Foreskin fibroblast (primary cell): ENCODE measurements at places on chromosomes 3 and 15.

DNA sequence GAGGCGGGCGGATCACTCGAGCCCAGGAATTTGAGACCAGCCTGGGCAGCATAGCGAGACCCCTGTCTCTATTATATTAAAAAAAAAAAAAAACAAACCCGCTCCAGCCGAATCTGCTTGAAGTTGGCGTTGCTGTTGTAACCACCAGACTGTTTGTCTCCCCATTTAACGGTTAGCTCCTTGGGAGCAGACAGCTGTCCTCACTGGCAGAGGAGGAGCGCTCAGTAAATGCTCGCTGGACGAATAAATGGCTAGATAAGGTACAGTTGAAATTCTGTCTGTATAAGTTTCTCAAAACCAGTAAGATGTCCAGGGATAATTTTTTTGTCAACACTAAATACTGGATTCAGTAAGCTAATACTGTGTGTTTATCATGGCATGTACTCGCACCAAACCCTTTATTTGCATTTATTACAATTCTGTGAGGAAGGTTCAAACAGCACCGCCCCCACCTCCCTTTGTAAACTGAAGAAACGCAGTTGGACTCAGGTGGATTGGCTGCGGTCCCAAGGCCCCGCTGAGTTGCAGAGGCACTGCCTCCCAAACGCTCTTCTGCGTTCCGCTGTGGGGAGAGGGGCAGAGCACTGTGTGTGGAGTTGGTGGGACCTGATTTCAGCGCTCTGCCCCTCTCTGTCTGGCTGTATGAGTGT lies 1.1 kb downstream of the RCCD1 start:
- DNase-seq, result no peak

DNA sequence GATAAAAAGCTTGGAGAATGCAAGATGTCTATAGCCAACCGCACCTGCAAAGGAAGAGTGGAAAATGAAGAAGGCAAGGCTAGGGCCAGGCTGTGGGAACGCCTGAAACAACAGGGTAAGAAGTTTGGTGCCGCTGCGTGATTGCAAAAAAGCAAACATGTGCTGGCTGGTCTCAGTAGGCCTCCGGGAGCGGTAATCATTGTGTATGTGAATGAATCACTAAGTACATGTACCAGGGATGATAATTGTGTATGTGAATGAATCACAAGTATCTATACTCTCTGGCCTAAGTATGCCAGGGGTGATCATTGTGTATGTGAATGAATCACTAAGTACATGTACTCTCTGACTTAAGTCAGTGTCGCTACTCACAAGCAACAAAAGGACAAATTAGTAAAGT lies 40.3 kb upstream of the PARL start:
- peak; percentile 68 for DNase-seq

- no peak for DNase-seq
Observed at GRCh38 chr3:86814321-86814720, 176.6 kb downstream of the VGLL3 start.

GRCh38 chr3:39327053-39327745 lies 2.3 kb upstream of the CCR8 start:
- DNase-seq, result no peak

- no peak for DNase-seq
Observed at GRCh38 chr3:193039058-193039457, 121.4 kb upstream of the MB21D2 start.

DNA sequence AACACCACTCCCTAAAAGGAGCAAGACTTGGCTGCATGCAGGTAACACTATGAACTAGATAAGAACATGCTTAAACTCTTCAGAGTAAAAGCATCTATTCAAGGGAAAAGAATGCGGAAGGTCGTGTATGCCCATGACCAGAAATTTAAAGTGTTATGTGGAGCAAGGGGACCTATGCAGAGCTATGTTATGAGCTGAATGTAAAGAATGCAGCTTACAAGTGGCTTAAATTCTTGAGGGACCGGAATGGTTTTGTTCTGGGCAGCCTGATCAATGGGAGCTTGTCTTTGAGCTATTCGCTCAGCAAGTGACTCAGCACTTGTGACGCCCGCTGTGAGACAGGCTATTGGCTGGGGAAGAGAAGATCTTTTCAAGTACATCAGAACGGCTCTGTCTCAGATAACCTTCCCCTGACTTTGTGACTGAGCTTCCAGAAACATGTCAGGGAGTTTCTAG lies 367.5 kb upstream of the THBS1 start:
- DNase-seq, result peak; percentile 59

DNA sequence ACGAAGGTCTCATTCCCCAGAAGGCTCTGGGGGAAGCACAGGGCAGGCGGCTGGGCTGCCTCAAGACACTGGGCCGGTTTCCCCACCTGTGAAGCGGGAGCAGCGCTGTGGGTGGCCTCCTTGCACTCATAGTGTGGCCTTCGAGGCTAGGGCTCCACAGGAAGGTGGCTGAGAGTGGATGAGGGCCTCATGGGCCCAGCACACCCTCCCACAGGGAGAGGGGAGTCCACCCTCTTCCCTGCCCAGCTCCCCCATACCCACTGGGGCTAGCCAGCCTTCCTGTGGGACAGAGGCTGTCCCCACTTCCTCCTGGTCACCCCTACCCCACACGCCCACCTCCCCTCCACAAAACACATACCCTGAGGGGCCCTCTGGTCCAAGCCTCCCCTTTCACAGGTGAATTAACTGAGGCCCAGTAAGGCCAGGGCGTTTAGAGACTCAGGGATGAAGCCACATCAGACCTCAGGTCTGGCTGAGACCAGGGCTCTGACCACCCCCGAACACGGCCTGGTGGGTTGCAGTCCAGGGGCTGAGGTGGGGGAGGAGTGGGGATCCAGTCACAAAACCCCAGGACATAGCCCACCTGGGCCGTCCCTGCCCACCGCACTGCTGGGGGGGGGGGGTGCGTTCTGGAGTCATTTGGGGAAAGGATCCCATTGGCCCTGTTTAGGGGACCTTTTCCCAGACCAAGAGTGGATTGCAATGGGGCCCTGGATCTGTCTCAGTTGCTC lies 1.1 kb downstream of the ANPEP start:
- no peak for DNase-seq

DNA sequence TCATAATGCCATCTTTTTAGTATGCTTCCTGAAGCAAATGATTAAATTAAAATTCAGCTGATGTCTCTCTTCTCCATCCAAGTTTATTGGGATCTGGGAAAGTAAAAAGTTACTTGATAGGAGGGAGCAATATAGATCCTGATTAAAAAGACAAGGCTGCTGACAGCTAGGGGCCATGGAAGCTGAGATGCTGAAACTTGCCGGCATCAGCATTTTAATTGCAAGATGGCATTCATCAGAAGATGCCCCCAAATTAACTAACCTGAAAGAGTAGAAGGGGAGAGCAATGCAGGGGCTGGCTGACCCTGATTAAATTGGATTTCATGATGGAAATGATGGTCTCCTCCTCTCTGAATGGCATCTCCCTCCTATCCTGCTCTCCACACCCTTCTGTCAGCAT lies 31.1 kb downstream of the CPNE4 start:
- DNase-seq, result no peak

GRCh38 chr15:43799945-43800285 lies at the start of gene SERINC4:
TSS of gene SERINC4 (minus strand) at chr15:43800220. CDS start at chr15:43799986, 234 bp downstream.
- no peak for DNase-seq

- DNase-seq, result no peak
Observed at GRCh38 chr3:48278884-48279559, 38.1 kb downstream of the ZNF589 start.

GRCh38 chr3:143150071-143150470 lies 30.5 kb downstream of the CHST2 start:
- DNase-seq, result no peak

- no peak for DNase-seq
Observed at GRCh38 chr15:80880086-80880485, 100.9 kb downstream of the CEMIP start.

DNA sequence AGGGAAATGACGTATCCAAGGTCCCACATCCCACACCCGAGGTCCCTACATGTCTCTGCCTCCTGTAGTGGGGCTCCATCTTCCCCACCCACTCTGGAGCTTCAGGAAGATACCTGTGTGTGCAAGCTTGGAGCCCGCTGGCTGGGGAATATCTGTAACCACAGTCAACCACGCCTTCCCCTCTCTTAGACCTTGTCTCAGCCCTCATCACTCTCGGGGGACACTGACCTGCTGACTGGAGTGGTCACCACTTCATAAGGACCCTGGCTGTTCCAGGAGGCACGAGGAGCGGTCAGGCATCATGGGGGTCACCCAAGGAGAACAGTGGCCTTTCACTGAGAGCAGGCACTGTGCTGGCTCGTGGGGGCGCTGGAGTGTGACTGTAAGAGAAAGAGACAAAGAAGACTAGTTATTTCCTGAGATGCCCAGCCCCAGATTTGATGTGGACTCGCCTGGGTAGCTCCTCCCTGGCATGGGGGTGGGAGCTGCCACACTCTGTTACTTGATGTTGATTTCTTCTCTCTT lies 48.6 kb downstream of the CTXND1 start:
- DNase-seq, result no peak

DNA sequence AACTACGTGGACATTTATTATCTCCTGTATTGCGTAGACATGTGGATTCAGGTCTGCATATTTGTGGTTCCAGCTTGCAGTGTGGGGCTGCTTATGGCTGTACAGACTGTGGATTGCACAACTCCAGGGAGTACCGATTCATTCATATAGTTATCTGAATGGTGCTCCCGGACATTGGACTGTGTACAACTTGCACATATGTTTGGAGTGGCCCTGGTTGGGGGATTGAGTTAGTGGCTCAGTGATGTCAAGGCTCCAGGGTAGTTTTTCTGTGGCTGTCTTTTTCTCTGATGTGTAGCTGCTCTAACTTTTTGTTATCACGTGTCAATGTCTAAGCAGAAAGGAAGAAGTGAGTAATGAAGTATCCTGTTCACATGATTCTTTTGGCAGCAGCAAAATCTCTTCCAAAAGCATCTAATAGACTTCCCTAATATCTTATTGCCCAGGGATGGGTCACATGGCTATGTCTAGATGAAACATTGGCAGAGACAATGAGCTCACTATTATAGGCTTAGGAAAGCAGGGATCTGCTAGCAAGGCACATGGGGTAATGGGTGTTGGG lies 15.8 kb downstream of the ST3GAL6 start:
- DNase-seq, result peak; percentile 77

- no peak for DNase-seq
Observed at GRCh38 chr15:47866446-47866845, 149.1 kb downstream of the SEMA6D start.

DNA sequence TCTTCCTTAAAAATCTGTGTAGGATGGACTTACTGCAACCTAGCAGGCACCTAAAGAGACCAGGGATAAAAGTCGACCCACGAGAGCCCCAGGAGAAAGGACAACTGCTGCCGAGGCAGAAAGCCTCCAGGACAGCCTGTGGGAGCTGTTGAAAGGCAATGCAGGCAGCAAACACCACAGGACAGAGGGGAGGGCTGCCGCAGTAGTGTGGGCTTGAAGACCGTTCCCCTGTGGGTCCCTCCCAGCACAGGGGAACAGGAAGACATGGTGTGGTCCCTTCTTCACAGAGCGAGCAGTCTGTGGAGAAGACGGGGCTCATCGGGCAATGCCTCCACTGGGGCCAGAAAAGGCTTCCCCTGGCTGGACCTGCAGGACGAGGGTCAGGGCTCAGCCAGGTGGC lies 58.5 kb upstream of the GATA2 start:
- DNase-seq, result no peak

DNA sequence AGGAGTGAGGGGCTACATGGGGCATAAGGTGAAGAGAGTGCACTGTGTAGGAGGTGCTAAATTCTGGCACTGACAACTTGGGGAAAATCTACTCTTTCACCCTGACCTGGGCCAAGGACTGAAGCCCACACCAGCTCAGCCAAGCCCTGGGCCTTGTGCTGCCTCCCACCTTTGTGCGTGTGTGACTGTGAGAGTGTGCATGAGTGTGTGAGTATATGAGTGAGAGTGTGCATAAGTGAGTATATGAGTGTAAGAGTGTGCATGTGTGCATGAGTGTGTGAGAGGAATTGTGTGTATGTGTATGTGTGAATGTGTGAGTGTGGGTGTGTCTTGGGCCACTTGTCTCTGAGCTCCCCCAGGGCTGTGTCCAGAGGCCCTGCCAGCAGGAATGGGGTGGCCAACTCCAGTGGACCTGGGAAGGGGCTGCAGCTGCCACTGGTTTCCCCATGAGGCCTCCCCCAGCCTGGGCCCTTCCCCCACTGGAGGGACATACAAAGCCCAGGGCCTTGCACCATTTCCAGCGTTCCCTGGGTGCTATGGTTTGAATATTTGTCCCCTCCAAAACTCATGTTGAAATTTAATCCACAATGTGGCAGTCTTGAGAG lies 15.2 kb downstream of the C3orf22 start:
- no peak for DNase-seq

GRCh38 chr3:143686638-143687197 lies 161.6 kb downstream of the SLC9A9 start:
- no peak for DNase-seq

- no peak for DNase-seq
Observed at GRCh38 chr3:170643831-170644230, 58.0 kb upstream of the SLC7A14 start.

- no peak for DNase-seq
Observed at GRCh38 chr3:195401943-195402342, 40.9 kb downstream of the ACAP2 start.

DNA sequence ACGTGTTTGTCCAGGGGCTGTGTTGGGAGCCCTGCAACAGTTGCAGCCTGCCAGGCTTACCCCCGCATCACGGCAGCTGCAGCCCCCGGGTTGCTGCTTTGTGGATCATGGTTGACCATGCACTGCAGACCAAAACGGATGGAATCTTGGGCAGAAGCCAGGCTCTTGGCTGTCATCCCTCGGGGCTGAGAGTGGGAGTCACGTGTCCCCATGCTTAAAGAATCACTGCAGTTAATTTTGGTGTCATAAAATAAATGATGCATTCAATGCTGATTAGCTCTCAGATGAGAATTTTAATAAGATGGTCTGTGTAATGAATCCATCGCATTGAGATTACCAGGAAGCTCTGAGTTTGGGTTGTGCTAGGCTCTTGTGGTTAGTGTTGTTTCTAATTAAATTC lies 115.6 kb downstream of the CHDH start:
- DNase-seq, result no peak

DNA sequence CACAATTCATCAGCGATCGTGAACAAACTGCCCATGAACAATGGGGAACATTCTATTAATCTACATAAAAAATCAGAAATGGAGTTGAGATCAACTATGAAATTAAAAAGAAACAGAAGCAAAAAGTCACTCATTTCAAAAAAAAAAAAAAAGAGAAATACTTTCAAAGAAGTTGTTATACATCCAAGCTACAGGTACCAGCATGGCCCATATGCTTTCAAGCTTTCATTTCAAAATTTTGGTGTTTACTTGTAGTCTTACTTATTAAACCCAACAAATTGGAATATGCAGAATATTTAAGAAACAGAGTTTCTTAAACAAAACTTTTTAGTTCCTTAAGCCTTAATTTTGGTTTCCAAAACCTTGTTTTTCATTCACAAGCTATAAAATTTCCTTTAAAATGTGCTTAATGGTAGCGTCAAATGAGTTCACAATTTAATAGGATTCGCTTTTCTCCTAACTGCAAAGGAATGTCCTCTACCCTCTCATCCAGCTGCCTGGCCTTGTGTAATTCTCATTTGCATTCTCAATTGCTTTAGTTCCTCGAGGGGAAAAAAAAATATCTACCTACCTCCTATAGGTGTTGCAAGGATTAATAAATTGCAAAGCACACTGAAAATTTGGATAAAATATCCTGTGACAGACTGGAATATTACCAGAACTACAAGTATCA lies 565.2 kb downstream of the ROBO1 start:
- DNase-seq, result no peak

- DNase-seq, result peak; percentile 91
Observed at GRCh38 chr15:55221090-55222011, 24.6 kb upstream of the RSL24D1 start.

- DNase-seq, result no peak
Observed at GRCh38 chr3:50351323-50351697, 648 bp downstream of the CYB561D2 start.
